Psoas muscle (tissue), 8 donors: ENCODE measurements at places on chromosomes 12 and 14.
A peak's percentile ranks its signal among the peaks of the same experiment; 100 is the strongest.

- DNase-seq = no peak
Observed at GRCh38 chr14:24690492-24690891, 56.5 kb upstream of the GZMB start.

GRCh38 chr14:22105006-22105623 lies 431.5 kb upstream of the OR4E1 start:
- DNase-seq = no peak

DNA sequence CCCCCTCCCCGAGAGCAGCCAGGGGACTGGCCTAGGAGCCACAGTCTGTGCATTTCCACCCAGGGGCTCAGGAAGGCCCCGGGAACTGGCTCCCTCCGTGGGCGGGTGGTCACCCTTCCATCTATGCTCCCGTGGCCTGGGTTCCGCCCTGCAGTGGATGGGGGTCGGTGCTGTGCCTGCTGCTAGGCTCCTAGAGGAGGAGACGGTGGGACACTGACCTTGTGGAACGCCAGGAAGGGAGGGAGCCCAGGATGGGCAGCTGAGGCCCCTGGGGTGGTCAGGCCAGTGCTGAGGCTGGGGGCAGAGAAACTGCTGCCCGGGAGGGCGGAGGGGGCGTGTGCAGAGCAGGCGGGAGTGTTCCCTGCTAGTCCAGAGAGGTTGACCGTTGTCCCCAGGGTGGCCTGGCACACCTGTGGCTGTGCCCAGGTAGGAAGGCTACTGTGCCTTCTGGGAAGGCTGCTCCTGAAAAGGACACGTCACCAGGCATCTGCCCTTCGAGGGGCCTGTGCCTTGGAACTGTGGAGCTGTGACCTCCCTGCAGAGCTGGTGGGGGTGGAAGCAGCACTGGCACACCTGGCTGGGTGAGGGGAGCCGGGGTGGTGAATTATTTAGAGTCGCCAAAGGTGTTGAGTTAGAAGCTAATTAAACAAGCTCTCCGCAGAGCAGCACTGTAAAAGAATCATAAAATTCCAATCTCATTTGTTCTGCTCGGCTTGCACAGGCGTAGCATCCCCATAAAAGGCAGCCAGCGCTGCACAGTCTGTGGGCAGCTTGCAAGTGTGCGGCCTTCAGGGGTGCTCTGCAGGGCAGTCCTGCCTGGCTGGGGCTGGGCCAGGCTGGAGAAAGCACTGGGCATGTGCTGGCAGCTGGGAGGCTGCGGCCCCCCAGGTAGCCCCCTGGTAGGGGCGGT lies 145.1 kb downstream of the KIF26A start:
- DNase-seq = peak; percentile 12

DNA sequence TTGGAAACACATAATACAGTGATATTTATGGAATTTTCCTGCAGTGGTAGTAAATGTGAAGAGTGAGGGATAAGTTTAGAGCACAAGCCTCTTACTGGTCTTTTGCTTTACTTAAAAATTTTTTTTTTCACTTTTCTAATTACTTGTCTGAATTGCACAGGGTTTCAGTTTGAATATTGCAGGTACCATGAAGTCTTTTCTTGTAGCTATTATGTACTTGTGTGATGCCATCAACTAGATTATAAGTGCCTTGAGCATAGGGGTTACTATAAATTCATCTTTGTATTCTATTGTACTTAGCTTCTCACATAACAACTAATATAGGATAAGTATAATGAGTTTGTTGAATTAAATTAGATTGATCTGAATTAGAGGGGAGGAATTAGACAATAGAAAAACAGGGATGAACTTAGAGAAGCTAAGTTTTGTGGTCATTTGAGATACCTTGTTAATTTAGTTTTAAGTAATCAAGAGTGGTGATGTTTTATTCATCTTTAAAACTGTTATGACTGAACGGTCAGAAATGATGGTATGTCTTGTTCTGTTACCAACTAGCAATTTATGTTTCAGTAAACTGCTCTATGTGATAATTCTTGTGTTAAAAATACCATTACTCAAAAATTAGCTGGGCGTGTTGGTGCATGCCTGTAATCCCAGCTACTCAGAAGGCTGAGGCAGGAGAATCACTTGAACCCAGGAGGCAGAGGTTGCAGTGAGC lies 42.1 kb downstream of the CCDC91 start:
- DNase-seq = no peak

- DNase-seq = peak; percentile 74
Observed at GRCh38 chr14:66508846-66509621, 1.1 kb downstream of the GPHN start.

DNA sequence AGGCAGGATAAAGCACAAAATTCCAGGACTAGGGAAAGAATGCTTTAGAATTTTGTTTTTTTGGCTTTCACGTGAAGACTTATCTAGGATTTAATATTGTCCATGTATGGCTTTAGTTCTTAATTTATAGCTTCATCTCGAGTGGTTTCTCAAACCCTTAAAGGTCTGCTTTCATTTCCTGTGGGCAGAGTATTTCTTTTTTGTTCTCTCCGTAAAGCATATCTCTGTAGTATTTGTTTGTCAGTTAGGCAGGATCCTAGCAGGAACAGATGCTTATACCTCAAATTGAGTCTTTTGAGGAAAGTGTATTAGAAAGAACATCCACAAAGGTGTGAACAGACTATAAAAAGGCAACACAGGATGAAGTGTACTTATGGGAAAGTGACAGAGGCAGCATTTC lies 697.1 kb upstream of the SEL1L start:
- DNase-seq = no peak

DNA sequence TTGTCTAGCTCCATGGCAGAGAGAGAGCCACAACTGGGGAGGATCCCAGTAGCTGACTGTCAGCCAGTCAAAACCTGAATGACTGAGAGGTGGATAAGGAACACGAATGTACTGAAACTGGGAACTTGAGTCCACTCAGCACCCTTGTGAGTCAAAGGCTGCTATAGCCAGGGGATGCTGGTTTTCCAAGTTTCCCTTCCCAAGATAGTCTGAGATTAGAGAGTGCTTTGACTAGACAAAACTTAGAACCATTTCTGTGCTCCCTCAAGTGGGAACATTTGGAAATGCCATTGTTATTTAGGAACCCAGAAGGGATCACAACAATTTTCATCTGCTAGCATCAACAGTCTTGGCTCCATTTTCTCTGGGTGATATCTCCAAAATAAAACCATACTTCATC lies 4.0 kb downstream of the PRKAG1 start:
- no peak for DNase-seq
